DMS 273 treated with DMSO at 0.1 percent for 48 hours (cell line): ENCODE measurements at places on chromosomes 7 and 10.

GRCh38 chr10:71075759-71076472 lies 136.5 kb upstream of the UNC5B start:
- no peak for DNase-seq

- DNase-seq = no peak
These were observed 105.3 kb downstream of the DGKI start for GRCh38 chr7:137741443-137741842.

- no peak for DNase-seq
These were observed 76.1 kb upstream of the ANK3 start for GRCh38 chr10:60465801-60466200.

- DNase-seq = no peak
These were observed 50.4 kb upstream of the NFE2L3 start for GRCh38 chr7:26101361-26102151.

GRCh38 chr10:74922921-74923320 lies 96.5 kb downstream of the KAT6B start:
- no peak for DNase-seq

DNA sequence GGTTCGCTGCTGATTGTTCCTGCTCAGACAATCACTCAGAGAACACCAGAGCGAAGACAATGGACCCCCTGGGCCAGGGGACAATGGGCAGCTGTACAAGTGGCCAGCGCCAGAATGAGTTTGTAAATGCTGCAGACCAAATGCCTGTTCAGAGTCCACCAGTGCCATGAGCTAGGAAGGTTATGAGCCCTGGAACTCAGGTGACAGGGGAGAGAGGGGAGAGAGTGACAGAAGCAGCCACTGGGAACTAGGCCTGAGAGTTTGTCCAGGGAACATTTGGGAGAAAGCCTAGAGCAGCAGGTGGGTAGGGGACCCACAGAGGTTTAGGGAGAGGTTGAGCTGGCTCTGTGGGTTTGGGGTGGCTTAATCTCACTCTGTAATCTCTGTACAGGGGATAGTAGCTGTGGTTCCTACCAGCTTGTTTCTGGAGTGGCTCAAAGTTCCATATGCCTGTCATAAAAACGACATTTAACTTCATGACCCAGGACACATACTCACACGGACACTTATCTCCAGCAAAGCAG lies 60.4 kb downstream of the C10orf105 start:
- no peak for DNase-seq

DNA sequence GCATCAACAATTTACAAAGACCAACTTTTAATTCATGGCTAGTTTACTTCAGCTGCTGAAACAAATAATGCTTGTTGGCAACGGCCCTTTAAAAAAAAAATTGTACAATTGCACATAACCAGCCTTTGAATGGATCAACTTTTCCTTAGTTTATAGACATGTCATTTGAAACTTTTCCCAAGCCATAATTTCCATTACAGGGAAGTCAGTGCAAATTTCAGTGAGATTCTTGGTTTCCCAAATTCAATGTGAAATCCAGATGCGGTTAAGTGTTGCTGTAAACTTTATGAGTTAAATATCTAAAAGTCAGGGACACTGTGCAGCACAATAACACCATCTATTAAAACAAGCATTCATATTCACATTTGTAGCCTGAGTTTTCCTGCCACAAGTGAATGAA lies 182.2 kb downstream of the JAZF1 start:
- DNase-seq = no peak
